ENCODE measurements at places on chromosomes 6 and 20.

DNA sequence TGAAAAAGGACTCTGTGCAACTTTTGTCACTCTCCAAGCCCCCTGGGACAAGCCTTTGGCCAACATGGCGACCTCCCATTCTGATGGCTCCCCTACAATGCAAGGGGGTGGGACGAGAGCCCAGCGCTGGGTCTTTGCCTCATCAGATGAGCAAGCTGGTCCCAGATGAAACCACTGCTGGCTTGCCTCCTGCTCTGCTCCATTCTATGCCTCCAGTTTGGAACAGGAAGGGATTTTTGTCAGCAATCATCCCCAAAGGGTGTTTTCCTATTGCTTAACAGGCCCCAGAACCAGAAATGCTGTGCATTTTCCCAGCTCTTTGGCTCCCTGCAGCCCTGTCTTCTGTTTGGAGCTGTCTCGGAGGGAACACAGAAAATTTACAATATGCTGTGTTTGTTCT is 412.7 kb downstream of the MAFB start:
- DNase-seq: no peak

DNA sequence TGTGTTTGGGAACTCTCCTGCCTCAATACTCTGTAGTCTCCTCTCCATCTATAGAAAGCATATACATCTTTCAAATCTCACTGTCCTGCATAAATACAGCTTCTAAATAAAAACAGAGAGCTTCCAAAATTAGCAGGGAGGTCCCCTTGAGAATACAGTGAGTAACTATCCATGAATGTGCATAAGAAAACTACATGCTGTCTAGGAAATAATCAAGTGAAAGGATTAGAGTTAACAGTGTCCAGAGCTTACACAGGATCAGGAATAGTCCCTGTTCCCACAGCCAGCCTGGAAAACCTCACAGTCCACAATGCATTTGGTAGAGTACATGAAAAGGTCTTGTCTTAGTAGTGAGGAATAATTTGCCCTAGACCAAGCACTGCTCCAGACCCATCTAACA is 123.0 kb upstream of the POU3F2 start:
- DNase-seq: no peak

- no peak for DNase-seq
These were observed 35.6 kb upstream of the GATA5 start for GRCh38 chr20:62511300-62511914.

GRCh38 chr20:32249030-32249738 is 28.3 kb upstream of the KIF3B start:
- no peak for DNase-seq

DNA sequence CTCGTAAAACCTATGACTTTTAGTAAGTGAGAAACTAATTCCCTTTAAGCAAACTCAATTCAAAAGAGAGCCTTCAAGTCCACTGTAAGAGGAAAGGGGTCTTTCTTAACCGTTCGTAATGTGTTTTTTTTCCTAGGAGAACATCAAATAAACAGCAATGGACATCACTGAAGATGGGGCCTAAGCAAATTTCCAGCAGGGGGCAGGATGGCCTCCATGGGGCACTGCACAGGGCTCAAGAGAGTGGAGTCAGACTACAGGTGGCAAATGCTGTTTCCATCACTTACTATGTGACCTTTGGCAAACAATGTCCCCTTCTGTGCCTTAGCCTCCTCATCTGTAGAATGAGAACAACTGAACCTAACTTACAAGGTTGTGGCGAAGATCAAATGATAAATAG is 88.7 kb downstream of the ARHGAP18 start:
- peak; percentile 24 for DNase-seq

DNA sequence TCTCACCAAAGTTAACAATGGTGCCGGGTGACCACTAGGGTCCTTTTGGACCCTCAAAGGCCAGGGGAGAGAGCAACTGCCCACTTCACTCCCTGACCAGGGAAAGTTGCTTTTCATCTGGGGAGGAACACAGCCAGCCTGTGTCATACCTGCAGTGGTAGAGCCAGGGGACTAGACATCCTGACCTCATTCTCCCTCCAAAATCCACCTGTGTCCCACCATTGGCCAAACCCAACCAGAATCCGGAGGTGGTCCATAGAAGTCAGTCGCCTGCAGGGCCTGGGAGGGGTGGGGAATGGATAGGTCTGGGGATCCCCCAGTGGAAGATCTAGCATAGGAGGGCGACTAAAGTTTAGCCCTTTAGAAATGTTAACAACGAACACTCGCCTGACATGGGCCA is 12.8 kb downstream of the PFDN4 start:
- no peak for DNase-seq

GRCh38 chr20:36720510-36720909 is 25.4 kb downstream of the NDRG3 start:
- DNase-seq: no peak

DNA sequence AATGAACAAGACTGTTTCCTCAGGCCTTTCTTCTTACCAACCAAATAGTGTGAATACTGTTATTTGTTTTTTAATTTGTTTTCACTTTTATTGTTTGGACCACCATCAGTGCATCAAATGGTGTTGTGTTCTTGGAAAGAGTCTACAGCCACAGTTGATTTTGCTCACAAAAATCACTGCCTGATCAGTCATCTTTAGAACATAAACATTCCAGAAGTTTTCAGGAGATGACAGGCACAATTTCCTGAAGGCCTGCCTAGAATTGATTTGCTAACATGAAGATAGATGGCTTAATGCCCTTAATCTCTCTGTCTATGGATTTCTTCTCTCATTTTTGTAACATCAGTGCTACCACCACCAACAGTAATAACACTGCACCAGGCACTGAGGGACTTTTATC is 13.5 kb downstream of the IL22RA2 start:
- DNase-seq: no peak

- DNase-seq: no peak
These were observed 27.6 kb upstream of the CDKN1A start for GRCh38 chr6:36650848-36651478.

- no peak for DNase-seq
These were observed 41.2 kb downstream of the PDSS2 start for GRCh38 chr6:107418118-107418517.

- no peak for DNase-seq
These were observed 983 bp upstream of the KCNQ5 start for GRCh38 chr6:72620871-72621290.

DNA sequence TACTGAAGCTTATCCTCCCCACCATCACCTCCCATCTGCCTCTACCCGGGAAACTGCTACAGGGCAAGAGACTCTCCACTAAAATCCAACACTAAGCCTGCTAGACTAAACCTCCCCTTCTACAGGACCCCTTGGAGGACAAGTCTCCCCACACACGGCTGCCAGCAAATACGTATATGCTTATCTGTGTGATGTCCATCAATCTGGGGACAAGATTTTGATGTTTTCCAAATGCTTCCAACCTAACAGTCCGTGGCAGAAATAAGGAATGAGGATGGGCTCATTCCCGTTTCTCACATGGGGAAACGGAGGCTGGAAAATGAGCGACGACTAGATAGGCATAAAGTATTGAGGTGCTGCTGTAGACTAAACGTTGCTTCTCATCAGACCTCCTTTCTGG is 1.8 kb downstream of the KCNK5 start:
- DNase-seq: no peak

GRCh38 chr6:80959034-80959433 is 793.4 kb downstream of the TENT5A start:
- no peak for DNase-seq

DNA sequence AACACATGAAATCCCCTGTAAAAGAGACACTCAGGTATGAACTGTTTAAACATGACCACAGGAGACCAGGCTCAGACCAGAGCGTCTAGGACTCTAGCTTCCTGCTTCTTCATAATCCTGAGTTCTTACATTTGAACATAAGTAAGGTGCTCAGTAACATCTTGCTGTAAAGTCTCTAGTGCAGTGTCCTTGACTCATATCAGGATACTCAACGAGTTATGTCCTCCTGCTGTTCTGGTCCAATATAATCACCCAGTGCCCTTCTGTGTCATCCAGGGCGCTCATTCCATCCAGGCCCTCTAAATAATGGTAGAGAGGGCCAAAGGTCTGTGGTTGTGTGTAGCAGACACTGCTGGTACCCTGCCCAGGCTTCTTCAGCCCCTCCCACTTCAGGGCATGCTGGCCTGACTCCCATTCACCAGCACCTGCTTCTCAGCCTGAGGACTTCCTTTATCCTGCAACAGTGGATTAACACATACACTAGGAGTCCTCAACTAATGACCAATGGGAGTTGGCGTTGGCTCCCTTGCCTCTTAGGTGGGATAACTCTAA is 66.8 kb upstream of the MOCS1 start:
- no peak for DNase-seq

DNA sequence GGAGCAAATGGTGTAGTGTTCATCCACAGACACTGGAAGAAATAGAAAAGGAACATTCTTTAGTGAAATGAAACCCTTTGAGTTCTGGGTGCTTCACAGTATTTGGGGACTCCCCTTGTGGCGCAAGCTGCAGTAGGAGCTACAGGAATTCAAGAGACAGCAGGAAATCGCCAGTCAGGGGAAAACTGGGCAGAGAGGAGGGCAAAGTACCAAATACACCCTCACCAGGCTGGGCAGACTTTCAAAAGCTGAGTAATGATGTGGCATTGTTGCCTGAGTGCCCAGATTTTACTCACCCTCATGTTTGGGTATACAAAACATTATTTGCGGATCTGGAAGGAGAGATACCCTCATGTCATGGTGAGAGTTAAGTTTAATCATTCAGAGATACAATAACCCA is 97.9 kb downstream of the SOD2 start:
- DNase-seq: no peak

DNA sequence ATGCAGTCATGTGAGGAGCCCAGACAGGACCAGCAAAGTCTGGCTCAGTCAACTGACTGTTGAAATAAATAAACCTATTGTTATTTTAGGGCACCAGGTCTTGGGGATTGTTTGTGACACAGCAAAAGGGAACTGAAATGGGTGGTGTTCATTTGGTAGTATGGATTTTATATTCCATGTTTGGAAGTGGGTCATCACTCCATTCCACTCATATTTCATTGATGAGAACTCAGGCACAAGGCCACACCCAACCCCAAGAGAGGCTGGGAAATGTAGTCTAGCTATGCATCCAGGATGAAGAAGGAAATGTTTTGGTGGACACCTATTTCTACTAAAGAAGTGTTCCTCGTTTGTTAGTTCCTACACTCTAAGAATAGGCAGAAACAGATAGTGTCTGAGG is 64.9 kb upstream of the BTBD3 start:
- DNase-seq: no peak

DNA sequence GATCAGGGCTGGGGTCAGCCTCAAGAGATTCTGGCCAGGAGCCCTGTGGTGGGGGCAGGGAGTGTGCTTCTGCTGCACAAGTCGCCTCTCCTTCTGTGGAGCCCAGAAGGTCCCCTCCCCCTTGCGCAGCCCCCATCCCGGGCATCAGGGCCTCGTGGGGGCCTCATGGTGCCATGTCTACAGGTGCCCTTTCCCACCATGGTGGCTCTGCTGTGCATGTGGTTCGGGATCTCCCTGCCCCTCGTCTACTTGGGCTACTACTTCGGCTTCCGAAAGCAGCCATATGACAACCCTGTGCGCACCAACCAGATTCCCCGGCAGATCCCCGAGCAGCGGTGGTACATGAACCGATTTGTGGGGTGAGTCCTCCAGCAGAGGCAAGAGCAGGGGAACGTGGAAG is 48.1 kb downstream of the TM9SF4 start:
- DNase-seq: no peak
